ENCODE measurements at places on chromosomes 7 and 10.
A peak's percentile ranks its signal among the peaks of the same experiment; 100 is the strongest.

DNA sequence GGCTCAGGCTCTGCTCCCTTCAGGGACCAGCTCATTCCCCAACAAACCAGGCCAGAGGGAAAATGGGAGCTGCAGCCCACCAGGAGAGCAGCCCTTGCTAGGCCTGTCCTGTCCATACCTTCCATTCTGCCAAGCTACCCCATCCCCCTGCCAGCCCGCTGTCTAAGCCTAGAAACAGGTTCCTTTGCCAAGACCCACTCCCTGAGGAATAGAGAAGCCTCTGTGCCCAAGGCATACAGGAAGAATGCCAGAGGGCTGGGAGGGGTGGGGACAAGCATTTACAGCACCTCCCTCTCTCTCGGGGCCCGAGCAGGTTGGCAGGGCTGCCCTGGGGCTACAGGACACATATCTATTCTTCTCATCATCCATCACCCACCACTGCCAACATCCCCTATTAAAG is 178.3 kb downstream of the GRID1 start:
- DNase-seq = no peak

GRCh38 chr10:70477661-70478162 is 855 bp upstream of the PALD1 start:
- peak; percentile 42 for DNase-seq

GRCh38 chr7:103541026-103541425 is 95.0 kb upstream of the SLC26A5 start:
- DNase-seq = no peak

- no peak for DNase-seq
These were observed 174.1 kb upstream of the BET1 start for GRCh38 chr7:94178230-94178629.

DNA sequence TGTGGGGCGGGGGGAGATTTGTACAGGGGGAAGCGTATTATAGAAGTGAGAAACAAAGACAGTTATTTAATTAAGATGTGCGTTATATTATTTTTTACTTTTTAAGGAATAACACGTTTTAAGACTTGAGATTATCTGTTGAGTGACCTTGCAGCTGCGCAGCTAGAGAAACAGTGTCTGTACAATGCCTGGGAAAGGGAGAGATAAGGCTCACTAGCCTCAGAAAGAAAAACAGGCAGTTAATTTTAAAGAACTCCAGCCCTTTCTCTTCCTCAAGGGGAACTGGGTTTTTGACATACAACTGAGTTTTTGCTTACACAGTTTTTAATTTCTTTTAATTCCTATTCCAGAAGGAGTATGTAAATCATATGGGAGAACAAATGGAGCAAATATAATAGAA is 50.7 kb downstream of the LMBR1 start:
- no peak for DNase-seq

DNA sequence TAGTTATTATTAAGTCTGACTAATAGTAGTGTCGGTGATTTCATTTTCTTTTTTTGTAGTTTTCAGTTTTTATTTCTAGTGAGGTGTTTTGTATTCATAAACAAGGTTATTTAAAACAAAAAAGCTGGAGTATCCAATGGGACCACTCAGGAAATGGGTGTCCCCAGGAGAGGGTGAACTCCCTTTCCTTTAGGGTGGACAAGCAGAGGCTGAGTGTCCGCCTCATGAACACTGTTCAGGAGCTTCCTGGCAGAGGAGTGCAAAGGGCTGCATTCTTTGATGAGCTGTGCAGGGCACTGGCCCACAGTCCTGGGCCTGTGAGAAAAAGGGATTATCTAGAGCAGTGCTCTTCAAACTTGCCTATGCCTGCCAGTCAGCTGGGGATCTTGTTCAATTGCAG is 56.0 kb downstream of the ADAMTS14 start:
- no peak for DNase-seq

DNA sequence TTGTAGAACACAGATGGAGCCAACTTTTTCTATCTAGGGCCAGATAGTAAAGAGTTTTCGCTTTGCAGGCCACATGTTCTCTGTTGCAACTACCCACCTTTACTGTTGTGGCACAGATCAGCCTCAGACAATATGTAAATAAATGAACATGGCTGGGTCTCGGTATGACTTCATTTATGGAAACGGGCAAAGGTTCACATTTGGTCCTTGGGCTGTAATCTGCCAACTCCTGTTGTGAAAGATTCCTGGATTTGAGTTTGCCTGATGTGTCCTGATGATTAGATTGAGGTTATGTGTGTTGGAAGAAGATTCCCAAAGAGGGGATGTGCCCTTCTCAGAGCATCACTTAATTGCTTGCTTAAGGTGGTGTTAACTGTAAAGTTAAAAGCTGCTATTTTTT is 38.2 kb downstream of the RBM20 start:
- DNase-seq = no peak

DNA sequence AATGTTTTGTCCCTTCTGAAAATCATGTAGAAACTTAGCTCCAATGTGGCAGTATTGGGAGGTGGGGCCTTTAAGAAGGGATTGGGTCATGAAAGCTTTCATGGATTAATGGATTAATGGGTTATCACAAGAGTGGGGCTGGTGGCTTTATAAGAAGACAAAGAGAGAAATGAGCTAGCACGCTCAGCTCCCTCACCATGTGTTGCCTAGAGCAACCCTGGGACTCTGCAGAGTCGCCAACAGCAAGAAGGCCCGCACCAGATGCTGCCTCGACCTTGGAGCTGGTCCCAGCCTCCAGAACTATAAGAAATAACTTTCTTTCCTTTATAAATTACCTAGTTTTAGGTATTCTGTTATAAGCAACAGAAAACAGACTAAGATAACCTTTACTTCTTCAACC is 74.9 kb upstream of the HECW1 start:
- no peak for DNase-seq

DNA sequence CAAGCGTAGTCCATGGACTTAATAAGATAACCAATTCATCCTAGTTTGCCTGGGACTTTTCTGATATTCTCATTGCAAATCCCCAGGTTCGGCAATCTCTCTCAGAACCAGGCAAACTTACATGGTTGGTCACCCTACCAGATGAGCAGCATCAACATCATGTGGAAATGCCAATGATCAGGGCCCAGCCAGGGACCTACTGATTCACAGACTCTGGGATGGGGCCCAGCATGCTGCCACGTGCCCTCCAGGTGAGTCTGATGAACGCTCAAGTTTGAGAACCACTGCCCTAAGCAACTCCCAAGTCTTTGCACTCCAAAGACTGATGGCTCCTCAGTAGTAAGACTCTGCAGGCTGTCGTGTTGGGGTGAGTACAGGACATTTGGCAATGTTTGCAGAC is 2.7 kb downstream of the LAMB4 start:
- DNase-seq = no peak

DNA sequence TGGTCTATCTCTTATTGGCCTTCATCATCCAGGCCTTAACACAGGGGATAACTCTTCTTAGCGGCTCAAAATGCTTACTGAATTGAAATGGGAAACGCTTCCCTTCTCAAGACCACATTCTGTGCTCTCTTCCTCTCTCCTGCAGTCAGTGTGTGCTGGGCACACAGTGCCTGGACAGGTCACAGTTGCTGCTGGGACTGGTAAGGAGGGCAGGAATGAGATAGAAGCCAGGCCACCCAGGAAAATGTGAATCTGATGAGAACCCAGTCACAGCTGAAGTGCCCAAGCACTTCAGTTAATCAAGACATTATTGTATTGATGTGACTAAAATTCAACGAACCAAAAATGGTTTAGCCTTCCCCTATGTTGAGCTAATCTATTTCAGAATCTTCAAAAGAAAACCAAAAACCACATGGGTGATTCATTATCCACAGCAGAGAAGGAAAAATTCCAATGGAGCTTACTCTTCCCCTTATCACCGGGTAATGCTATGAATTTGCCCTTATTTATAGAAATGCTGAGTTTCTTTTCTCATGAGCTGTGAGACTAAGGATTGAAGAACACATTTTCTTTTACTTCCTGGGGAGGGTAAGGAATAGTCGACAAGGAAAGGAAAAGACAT is 41.2 kb upstream of the PLPP4 start:
- DNase-seq = no peak

- DNase-seq = no peak
These were observed 109.5 kb upstream of the ITGB1 start for GRCh38 chr10:33067481-33067880.

DNA sequence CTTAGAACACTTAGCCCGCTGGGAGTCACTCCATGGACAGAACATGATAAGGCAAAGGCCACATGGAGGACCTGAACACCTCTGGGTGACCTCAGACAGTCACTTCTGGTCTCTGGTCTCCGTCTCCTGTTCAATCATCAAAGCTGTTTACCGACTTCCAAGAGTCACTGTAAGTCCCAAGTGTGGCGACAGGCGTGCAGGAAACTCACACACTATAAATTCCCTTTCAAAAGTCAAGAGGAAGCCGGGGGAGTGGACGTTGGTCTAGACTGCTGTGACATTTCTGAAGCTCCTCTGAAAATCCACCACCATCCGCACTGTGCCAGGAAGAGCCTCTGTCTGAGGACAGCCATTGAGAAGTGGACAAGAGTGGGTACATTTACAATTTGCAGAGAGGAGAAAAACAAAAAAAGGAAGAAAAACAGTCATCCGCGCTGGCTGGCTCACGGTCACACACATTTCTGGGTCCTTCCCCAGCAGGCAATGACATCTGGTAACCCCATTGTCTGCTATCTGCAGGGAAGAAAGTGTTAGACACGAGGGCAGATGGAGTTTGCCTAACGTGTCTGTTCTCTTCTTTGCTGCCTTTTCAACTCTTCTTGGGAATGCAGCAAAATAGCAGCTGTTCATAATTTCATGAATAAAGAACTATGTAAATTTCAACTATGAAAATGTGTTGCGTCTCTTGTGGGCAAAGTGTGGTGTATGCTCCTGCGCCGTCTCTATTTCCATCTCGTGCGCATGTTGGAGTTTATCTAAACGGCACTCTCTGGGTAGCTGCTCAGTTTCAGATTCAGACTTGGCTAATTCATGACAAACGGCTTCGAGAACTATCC is 32.9 kb upstream of the CUX1 start:
- no peak for DNase-seq

DNA sequence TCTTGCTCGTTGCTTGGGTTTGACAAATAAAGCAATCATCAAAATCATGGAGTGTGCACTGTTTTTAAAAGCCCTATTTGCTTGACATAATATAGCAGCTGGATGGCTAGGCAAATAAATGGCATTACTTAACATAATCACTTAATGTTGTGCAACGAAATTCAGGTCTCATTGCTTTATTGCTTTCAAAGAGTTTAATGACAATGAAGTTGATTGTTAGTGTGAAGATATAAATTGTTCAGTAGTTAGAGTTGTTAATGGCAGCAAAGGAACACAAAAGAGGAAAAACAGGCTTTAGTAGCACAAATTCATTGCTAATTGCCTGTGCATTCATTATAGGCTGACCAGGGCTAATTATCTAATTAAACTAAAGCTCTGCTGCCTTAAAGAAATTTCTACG is 7.6 kb upstream of the ADO start:
- no peak for DNase-seq

DNA sequence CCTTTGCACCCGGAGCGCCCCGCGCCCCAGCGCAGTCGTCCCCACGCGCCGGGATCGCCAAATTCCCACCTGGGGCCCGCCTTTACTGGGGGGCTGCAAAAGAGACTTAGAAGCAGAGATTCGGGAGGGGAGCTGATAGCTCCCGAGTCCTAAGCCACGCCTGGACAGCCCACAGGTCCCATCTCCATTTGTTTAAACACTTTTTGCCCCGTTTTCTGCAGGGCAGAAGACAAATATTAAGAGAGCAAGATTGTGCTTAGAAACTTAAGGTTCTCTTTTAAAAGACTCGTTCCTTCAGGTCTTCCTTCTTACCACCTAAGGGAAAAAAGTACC is 299.1 kb upstream of the NFE2L3 start:
- no peak for DNase-seq

- DNase-seq = no peak
These were observed 214.7 kb downstream of the FRMD4A start for GRCh38 chr10:14116021-14116420.

GRCh38 chr10:34184939-34185386 is 630.1 kb downstream of the PARD3 start:
- no peak for DNase-seq

GRCh38 chr10:130927157-130927556 is 384.4 kb downstream of the TCERG1L start:
- no peak for DNase-seq

- DNase-seq = no peak
These were observed 191.3 kb upstream of the PODXL start for GRCh38 chr7:131747658-131748232.

DNA sequence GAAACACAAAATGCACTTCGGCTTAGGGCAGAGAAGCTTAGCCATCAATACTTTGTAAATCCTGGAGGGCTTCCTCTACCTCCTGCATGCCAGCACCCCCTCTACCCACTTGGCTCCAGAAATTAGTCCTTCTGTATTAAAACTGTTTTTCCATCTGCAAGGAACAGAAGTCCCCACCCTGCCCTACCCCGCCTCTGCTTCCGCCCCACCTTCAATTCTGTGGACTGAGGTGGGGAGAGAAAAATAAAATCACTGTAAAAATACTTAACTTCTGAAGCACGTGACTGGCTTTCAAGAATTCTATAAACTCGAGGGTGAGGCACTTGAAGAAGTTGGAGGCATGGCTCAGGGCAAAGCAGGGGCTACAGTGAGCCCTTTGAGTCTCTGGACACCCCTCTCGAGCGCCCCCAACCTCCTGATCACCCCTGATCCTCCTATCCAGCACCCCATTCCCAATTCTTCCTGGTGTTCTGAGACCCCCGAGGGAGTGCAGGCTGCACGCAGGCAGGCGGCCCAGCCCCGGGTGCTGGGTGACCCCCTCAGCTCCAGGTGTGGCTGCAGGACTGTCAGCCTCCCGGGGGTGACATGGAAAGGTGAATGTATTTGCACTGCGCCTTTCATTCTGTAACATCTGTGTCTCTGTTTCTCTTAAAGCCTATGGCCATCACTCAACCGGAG is 7.3 kb upstream of the KIAA1217 start:
- no peak for DNase-seq

GRCh38 chr10:71579668-71580067 is 139.9 kb downstream of the C10orf105 start:
- no peak for DNase-seq

- no peak for DNase-seq
These were observed 37.0 kb upstream of the CNNM1 start for GRCh38 chr10:99292159-99292558.

DNA sequence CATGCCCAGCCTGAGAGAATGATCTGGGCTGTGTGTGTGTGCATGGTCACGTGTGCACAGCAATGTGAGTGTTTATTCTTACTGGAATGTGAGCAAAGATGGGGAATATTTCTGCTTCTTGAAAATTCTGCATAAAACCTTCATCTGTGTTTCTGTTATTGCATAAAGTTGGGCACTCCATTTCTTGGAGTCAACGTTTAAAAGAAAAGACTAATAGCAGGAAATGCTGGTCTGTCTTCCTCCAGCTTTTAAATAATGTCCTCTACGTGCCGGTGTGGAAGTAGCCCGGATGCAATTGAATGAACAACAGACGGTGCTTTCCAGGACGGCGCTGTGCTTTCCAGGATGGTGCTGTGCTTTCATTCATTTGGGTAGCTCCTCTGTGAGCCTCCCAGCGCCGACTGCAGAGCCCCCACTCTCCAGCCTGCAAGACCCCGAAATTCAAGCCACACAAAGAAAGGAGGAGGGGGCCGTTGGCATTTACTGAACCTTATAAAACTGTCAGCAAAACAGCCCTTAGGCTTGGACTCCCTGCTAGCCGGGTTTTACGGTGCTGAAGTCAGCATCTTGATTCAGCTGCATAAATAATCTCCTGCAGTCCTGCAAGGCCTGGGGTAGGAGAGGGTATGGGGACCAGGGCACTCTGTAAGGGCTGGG is 158.2 kb upstream of the PRKCQ start:
- no peak for DNase-seq

- no peak for DNase-seq
These were observed 201.7 kb downstream of the PLXDC2 start for GRCh38 chr10:20017961-20018360.

GRCh38 chr10:88493691-88494483 is 89.2 kb downstream of the RNLS start:
- no peak for DNase-seq
